Stimulated activated CD8-positive, alpha-beta memory T cell treated with anti-CD3 and anti-CD28 coated beads, Interleukin-7, amount 100 ng/mL, for 4 hours (primary cell): ENCODE measurements at places on chromosomes 4 and X.

DNA sequence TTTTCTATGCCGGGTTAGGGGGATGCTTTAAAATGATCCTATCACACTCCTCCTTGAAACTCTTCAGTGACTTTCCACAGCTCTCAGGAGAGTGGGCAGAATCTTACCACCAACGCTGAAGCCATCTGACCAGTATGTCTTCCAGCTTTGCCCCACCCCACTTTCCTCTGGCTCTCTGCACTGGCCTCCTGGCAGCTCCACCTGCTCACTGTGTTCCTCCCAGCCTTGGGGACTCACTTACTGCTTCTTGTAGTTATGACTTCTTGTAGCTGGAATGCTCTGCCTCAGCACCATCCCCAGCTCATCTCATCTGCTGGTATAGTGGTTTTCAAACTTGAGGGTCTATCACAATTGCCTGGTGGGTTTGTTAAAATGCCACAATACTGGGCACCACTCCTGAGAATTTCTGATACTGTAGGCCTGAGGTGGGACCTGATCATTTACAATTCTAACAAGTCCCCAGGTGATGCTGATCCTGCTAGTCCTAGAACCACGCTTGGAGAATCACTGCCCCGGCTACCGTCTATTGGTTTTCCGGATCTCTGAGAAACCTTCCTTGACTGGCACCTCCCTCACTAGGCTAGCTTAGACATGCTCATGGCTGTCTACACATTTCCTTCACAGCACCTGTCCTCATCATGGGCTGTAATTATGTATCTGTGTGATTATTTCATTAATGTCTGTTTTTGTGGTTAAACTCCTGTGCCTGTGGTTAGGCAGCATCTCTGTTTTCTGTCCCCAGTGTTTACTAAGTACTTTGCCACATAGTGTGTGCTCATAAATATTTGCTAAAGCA is 152.2 kb downstream of the MGST2 start:
- no peak for DNase-seq

- DNase-seq, result no peak
Measured at GRCh38 chr4:119672086-119672485, 43.5 kb upstream of the PDE5A start.

DNA sequence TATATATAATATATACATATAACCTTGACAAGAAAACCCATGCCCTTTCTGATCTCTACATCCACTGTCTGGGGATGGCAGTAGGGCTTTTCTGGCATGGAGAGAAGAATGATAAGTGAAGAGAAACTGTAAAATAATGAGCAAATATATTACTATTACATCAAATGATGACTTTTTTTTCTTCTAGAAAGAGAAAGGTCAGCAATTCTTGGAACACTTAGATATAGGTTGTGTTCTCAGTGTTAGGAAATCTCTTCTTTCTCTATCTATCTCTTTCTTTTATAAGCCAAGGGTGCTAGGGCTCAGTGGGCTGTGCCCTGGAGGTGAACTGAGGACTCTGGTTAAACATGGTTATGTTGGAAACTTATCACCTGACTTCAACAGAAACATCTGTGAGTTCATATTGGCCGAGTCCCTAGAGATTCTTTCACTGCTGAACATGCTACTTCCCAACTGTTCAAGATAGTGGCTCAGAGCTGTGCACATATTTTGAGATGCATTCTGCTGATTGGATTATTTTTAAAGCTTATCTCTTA is 265.1 kb downstream of the GBA3 start:
- DNase-seq, result no peak

GRCh38 chrX:39714471-39714870 is 383.3 kb downstream of the BCOR start:
- no peak for DNase-seq

DNA sequence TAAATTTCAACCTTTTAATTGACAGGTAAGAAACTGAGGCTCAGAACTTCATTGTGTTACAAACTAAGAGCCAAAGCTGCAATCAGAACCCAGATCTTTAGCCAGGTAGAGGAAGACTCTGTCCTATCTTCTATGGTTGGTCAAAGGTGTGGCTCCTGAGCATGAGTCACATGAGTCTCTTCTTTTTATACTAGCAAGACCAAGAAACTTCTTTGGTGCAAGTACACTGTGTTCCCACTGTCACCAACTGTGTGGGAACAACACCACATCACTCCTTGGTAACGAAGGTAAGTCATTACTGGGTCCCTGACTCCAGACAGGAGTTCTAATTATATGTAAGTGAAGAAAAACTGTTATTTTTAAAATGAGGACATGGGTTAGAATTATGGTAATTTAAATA is 290.1 kb downstream of the INPP4B start:
- no peak for DNase-seq

DNA sequence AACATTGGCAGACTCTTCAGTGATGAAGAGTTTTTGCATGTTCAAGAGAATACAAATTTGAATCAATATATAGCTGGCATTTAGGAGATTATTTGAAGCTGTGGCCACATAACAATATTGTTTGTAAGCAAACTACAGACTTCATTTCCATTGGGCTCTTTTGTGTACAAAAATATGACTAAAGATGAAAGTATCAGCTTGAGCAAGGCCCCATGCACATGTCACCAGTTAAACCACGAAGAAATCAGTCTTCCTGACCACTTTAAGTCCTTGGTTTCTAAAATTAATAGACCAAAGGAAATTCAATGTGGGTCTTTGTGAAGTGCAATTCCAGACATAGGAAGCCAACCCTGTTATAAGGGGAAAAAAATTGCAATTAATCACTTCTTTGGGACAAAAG is 1664.6 kb upstream of the ADGRL3 start:
- DNase-seq, result no peak

- no peak for DNase-seq
Measured at GRCh38 chr4:155891058-155891457, 12.4 kb upstream of the TDO2 start.

DNA sequence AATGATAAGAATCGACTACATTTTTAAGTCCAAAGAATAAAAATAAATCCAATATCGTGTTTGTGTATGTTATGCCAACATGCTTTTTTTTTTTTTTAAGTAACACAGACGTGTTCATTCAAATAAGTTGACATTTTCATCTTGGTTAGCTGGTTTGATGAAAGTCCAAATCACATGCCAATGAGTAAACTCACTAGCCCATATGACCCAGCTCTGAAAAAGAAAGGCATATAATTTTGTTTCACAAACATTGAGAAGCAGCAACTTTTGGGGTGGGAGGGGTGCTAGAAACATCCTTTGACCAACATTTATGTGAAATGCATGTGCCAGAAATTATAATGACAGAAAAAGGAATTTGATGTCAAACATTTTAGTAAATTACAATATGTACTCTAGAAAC is 61.6 kb upstream of the SPP1 start:
- no peak for DNase-seq

DNA sequence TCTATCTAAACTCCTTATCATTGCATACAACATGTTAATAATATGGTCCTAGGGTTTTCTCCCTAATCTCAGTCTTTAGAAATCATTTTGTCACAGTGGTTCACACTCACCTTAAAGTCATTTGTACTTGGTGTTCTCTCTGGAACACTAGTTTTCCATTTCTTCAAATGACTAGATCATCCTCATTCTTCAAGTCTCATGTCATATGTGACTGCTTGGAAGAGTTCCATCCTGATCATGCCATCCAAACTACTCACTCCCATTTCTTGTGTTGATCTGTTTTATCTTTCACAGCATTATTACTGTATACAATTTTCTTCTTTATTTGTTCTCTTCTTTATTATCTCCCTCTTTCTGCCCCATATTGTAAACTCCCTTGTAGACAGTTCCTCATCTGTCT is 66.5 kb downstream of the HTR2C start:
- DNase-seq, result no peak

DNA sequence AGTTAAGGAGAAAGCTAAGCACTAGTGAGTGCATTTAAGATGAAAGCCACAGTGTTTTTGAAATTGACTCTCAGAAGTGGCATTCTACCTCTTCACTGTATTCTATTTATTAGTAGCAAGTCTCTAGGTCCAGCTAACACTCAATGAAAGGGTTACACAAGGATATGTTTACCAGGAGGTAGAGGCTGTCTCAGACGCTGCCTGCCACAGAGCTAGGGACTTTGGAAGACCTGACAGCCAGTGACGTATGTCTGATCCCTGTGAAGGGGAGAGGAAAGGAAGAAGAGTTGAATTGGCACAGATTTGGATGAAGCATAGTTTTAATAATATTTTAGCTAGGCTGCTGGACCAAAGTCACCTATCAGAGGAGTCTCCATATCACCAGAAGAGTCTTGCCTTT is 36.5 kb upstream of the KLHL2 start:
- DNase-seq, result no peak

DNA sequence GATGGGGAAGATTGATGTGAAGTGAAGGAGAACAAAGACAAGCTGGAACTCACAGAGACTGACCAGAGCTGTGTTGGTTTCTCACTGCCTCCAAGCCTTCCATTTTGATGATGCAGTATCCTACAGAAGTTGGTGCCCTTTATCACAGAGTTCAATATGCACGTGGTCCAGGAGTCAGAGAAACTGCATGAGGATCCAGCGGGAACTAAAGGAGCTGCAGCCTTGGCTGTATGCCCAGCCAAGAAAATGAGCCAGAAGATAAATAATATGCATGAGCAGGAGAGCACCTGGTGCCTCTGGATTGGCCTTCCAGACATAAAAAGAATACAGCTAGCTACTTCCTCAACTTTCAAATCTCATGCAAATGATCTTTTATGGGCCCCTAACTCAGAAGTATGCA is 44.3 kb upstream of the DCLK2 start:
- DNase-seq, result no peak

GRCh38 chr4:184861047-184861446 is 35.3 kb upstream of the ACSL1 start:
- no peak for DNase-seq

- no peak for DNase-seq
Measured at GRCh38 chr4:68569466-68570121, 6.5 kb downstream of the UGT2B17 start.

GRCh38 chr4:73894001-73894400 is 24.8 kb downstream of the CXCL1 start:
- DNase-seq, result no peak

DNA sequence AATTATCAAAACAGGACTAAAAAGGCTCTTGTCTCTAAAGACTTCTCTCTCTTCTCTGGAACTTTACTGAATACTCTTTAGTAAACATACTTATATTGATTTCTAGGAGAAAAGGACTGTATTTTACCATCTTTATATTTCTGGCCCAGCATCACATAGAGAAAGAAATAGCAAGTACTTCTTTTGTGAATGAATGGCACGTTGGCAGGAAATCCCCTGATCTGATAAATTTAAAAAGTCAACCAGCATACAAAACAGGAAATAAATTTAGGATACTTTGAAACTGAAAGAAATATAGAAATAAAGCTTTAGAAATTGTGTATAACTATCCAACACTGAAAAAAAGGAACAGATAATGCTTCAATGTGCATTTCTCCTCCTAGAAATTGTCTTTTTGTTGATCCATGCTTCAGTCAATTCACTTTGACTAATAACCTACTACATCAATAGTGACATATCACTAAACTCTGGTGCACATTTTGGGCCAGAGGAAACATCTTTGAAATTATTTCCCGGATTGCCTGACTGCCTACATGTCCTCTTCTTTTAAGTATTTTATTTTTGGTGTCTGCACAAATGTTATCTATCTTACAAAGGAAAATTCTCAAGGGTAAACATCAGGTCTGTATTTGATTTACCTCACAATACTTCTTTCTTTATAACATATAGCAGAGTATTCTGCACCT is 183.5 kb upstream of the FSTL5 start:
- DNase-seq, result no peak

GRCh38 chr4:61380865-61381264 is 180.7 kb downstream of the ADGRL3 start:
- no peak for DNase-seq

- DNase-seq, result no peak
Measured at GRCh38 chr4:115274545-115274944, 161.1 kb upstream of the NDST4 start.

DNA sequence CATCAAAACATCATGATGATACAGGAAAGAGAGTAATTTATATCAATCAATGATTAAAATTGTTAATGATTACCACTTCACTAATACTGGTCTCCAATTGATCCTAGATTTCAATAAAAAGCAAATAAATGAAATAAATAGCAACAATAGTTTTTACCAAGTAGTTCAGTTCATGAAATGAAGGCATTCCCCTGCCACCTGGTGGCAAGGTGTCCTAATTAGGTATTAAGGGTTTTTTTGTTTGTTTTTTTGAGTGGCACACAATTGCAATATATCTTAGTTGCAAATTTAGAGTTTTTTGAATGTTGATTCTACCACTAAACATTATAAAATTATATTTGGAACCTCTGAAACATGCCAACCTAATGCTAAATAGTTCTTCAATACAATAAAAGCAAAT is 157.4 kb upstream of the PDE5A start:
- DNase-seq, result no peak

- DNase-seq, result no peak
Measured at GRCh38 chr4:26905172-26905571, 44.5 kb downstream of the STIM2 start.

GRCh38 chr4:7963691-7964090 is 24.0 kb upstream of the AFAP1 start:
- no peak for DNase-seq

- DNase-seq, result no peak
Measured at GRCh38 chr4:165175879-165176278, 31.5 kb upstream of the KLHL2 start.

DNA sequence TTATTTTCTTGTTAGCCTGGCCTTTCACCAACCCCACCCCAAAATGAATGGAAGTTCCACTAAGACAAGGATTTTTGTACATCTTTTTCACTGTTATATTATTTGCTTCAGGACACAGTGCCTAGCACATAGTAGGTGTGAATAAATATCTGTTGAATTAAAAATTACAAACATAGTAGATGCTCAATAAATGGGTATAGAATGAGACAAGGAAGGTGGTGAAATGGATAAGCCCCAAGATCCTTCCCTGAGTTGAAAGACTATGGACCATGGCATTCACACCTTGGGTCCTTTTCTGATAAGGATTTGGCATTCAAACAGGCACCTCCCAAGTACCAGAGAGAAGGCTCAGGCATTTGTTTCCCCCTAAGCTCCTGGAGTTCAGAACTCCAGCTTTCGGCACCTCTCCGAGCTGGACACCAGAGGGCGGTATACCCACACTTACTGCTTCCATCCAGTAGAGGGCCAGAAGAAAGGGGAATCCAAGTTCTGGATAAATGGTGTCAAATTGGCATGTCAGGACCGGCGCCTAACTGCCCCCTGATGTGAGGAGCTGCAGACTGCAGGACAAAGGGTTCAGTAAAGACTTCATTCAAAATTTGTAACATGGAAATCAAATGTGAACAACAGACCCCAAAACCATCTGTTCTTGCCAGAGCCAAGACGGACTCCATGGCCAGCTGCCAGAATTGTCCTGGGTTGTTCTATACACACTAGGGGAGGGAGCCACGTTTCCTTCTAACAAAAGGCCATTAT is 193.0 kb downstream of the GPC3 start:
- DNase-seq, result peak; percentile 8

- DNase-seq, result peak; percentile 39
Measured at GRCh38 chrX:3815896-3816664, 102.6 kb upstream of the PRKX start.

GRCh38 chr4:183857040-183857439 is 48.1 kb upstream of the STOX2 start:
- DNase-seq, result no peak

- no peak for DNase-seq
Measured at GRCh38 chr4:132910229-132910748, 238.8 kb upstream of the PCDH10 start.
